Type B pancreatic cell (in vitro differentiated cells): ENCODE measurements at places on chromosomes 6 and 20.

- no peak overlapping the region for H3K4me3 ChIP-seq
- no peaks in the 10 kb centered on the region for H3K27me3 ChIP-seq
- H3K36me3 ChIP-seq, result peaks cover 20% of the 10 kb centered on the region
These were observed 37.6 kb downstream of the RSPH3 start for GRCh38 chr6:158962371-158962770.

- no peak overlapping the region for H3K27ac ChIP-seq
- no peak for DNase-seq
- H3K36me3 ChIP-seq, result no peaks in the 10 kb centered on the region
- no peak overlapping the region for H3K4me3 ChIP-seq
- H3K4me1 ChIP-seq, result peaks cover 12% of the 10 kb centered on the region
These were observed 49.9 kb upstream of the QKI start for GRCh38 chr6:163364641-163365040.

- DNase-seq, result no peak
- no peak overlapping the region for H3K4me3 ChIP-seq
- H3K4me1 ChIP-seq, result no peaks in the 10 kb centered on the region
These were observed 28.9 kb downstream of the SLC17A5 start for GRCh38 chr6:73624896-73625295.

DNA sequence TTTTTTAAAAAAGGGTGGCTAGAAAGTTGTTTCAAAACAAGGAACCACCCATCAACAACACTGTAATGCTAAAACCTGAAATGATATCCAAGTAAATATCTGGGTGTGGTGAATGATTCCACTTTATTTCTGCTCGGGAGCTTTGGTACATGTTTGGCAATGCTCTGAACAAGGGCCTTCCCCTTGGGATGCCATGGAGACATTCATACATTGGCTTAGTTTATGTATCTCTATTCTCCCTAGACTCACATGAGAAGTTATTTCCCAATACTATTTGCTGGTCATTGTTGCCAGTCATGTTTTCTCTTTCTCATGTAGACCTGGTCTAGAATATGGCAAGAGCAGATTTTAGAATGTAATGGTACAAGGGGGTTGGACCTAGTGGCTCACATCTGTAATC is 22.9 kb downstream of the ADTRP start:
- no peaks in the 10 kb centered on the region for H3K36me3 ChIP-seq
- H3K27ac ChIP-seq, result no peak overlapping the region

DNA sequence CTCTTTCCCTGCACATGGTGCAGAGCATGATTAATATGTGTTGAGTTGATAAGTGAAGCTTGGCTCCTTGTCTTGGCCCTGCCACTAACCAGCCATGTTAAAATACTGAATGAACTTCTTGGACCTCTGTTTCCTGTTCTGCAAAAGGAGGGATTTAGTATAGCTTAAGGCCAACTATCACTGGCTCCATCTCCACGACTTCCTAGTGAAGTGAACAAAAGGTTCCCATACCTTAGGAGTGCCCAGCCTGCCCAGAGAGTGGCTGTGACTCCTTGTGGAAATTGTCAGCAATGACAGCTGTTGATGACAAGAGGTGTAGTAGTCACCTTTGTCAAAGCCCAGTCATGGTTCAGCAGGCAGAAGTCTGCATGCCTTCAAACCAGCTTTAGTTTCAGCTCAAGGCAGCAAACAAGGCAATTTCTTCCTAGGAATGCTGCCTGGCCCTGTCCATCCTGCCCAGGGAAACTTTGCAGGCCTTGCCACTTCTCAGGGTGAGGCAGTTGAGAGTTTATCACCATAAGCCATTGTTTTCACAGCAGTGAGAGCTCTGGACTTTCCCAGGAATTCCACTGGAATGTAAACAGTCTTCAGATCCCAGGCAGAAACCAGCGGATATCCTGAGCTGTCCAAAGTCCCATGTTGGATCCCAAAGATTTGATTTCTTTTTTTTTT is 169.7 kb upstream of the TNFAIP3 start:
- no peak overlapping the region for H3K4me3 ChIP-seq
- H3K4me1 ChIP-seq, result peaks cover 16% of the 10 kb centered on the region
- no peaks in the 10 kb centered on the region for H3K36me3 ChIP-seq
- H3K27me3 ChIP-seq, result no peaks in the 10 kb centered on the region
- peak overlapping the region; percentile 75 for H3K27ac ChIP-seq
- no peak for DNase-seq

GRCh38 chr6:169752074-169752623 is 727 bp downstream of the ERMARD start:
- H3K36me3 ChIP-seq, result no peaks in the 10 kb centered on the region
- no peak for DNase-seq
- H3K4me1 ChIP-seq, result peaks cover 26% of the 10 kb centered on the region
- no peaks in the 10 kb centered on the region for H3K27me3 ChIP-seq

DNA sequence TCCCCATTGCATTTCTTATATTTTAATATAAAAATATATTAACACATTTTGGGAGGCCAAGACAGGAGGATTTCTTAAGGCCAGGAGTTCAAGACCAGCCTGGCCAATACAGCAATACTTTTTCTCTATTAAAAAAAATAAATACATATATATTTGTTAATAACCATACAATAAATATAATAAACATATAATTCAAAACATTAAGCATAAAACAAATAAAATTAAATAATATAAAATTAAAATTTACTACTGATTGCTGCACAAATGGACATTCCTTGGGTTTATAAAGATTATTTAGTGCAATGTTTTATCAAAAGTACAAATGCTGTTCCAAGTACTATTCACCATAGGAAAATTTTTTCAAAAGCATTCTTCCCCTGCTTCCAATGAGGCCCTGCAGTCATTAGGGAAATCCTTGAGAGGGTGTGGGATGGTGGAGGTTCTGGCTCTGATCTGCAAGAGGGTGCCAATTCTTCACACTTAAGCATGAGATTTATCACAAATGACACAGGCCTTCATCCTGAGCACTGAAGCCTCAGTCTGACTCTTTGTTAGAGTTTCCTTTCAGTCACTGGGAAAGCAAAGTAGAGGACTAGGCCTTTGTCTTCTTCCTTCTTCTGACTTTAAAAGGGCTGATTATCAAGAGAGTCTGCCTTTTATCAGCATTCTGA is 596.7 kb downstream of the EPM2A start:
- no peaks in the 10 kb centered on the region for H3K36me3 ChIP-seq
- DNase-seq, result no peak

GRCh38 chr20:48538856-48539255 is 288.9 kb downstream of the PREX1 start:
- peaks cover 11% of the 10 kb centered on the region for H3K27me3 ChIP-seq
- H3K4me3 ChIP-seq, result peak overlapping the region; percentile 20
- peaks cover 36% of the 10 kb centered on the region for H3K4me1 ChIP-seq
- no peaks in the 10 kb centered on the region for H3K36me3 ChIP-seq

GRCh38 chr6:162184465-162184864 is 543.1 kb downstream of the PRKN start:
- H3K4me1 ChIP-seq, result no peaks in the 10 kb centered on the region
- no peak overlapping the region for H3K27ac ChIP-seq
- no peaks in the 10 kb centered on the region for H3K36me3 ChIP-seq
- DNase-seq, result no peak

- no peak overlapping the region for H3K27ac ChIP-seq
- DNase-seq, result no peak
- peaks cover 22% of the 10 kb centered on the region for H3K36me3 ChIP-seq
- no peak overlapping the region for H3K4me3 ChIP-seq
- H3K4me1 ChIP-seq, result peaks cover 4% of the 10 kb centered on the region
These were observed 20.7 kb downstream of the GTPBP2 start for GRCh38 chr6:43608310-43608763.

DNA sequence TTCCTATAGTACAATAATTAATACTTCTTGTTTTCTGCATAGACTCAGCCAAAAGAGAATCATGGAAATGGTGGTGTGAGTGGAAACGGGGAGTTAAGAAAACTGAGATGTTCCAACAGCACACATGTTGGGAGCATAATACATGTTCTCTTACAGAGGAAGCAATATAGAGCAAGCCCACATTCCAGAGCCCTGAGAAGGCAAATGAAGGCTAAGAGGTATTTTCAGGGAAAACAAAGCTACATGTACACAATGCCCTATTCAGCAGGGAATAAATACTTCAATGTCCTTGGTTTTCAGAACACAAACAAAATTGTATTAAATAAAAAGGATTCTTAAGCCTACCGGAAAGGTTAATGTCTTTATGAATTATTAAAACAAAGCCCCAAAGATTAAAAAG is 35.1 kb upstream of the SMIM8 start:
- H3K27ac ChIP-seq, result no peak overlapping the region
- H3K27me3 ChIP-seq, result peaks cover 3% of the 10 kb centered on the region
- H3K4me1 ChIP-seq, result no peaks in the 10 kb centered on the region
- no peaks in the 10 kb centered on the region for H3K36me3 ChIP-seq
- H3K4me3 ChIP-seq, result no peak overlapping the region

DNA sequence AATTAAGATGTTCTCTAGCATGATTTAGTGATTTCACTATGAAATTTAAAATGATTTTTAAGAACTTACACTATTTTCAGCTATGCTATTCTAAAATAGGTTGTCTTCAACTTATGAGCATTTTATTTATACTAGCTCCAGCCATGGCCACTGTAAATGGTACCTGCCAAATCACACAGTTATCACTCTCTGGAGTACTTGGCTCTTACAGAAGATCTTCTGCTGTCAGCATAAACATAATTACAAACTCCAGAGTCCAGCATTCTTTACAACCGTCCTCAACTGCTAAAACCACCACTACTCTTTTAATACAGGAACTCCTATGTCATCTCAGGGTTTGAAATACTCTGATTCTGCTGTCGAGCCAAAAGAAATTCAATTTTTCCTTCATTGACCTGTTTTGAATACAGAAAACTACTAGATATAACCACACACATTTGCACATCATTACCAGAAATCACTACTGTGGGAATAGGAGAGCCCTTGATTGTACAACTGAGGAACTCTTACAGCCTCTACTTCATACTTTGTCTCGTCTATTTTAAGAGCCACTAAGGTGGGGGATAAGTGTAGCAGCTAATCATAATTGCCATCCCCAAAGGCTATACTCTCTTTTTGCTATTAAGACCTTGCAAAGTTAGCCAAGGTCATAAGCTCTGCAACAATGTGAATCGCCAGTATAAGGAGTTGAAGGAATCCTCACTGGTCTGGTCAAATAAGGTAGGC is 93.7 kb downstream of the PHIP start:
- peaks cover 44% of the 10 kb centered on the region for H3K36me3 ChIP-seq
- no peaks in the 10 kb centered on the region for H3K4me1 ChIP-seq
- no peak for DNase-seq
- no peak overlapping the region for H3K4me3 ChIP-seq

DNA sequence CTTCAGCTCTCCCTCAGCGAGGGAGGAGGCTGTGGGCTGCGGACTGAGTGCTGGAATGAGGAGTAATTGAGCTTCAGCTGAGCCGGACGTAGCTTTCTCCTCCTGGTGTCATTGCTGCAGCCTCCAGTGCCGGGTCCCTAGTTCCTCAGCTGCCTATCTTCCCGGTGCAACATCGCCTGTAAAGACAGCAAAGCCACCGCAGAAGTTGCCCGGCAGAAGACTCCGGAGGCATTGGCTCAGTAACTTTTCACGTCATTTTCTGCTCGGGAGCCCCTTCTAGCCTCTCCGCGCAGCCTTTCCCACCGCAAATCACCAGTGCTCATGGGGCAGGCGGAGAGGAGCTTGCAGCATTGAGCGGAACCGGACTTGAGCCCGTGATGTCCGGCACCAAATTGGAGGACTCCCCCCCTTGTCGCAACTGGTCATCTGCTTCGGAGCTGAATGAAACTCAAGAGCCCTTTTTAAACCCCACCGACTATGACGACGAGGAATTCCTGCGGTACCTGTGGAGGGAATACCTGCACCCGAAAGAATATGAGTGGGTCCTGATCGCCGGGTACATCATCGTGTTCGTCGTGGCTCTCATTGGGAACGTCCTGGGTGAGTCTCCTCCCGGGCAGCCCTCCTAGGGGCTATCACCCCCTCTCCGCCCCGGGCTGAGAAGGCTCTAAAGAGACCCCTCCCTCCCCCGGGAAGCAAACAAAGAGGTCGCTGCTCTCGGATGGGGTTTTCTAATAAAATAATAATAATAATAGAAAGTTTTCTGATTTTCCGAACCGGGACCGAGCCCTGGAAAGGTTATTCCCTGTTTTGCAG is at the start of gene HCRTR2:
TSS of gene HCRTR2 (plus strand) at position 305 of the 816 bp plus-strand sequence. CDS start at position 378, 73 bp downstream.
- no peaks in the 10 kb centered on the region for H3K36me3 ChIP-seq
- peaks cover 77% of the 10 kb centered on the region for H3K27me3 ChIP-seq
- DNase-seq, result no peak
- no peak within 1 kb of the TSS for H3K27ac ChIP-seq
- no peaks in the 10 kb centered on the region for H3K4me1 ChIP-seq
- H3K4me3 ChIP-seq, result peak within 1 kb of the TSS; percentile 78

DNA sequence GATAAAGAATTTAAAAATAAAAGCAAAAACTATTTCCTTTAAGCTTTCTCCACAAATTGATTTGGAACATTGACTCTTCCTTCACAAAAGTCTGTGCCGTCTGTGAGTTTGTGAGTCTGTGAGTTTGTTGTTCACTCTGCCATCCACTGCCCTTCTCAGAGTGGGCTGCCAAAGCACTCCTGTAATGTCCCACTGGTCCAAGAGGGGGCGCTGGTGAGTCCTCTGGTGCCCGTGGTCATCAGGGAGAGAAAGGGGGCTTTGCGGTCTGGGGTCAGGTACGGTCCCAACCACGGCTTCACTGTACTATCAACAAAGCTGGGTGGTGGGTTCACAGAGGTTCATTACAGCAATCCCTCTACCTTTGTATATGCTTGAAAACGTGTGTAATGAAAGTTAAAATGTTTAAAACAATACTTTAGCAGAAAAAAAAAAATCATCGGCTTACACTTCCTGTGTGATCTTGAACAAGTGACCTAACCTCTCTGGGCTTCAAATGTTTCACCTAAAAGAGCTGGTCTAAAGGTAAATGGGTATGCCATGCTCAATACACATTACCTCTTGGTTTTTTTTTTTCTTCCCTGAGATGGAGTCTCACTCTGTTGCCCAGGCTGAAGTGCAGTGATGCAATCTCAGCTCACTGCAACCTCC is 5.6 kb upstream of the ANKRD60 start:
- H3K27me3 ChIP-seq, result peaks cover 48% of the 10 kb centered on the region
- no peak overlapping the region for H3K4me3 ChIP-seq
- no peak overlapping the region for H3K27ac ChIP-seq
- H3K4me1 ChIP-seq, result peaks cover 17% of the 10 kb centered on the region

DNA sequence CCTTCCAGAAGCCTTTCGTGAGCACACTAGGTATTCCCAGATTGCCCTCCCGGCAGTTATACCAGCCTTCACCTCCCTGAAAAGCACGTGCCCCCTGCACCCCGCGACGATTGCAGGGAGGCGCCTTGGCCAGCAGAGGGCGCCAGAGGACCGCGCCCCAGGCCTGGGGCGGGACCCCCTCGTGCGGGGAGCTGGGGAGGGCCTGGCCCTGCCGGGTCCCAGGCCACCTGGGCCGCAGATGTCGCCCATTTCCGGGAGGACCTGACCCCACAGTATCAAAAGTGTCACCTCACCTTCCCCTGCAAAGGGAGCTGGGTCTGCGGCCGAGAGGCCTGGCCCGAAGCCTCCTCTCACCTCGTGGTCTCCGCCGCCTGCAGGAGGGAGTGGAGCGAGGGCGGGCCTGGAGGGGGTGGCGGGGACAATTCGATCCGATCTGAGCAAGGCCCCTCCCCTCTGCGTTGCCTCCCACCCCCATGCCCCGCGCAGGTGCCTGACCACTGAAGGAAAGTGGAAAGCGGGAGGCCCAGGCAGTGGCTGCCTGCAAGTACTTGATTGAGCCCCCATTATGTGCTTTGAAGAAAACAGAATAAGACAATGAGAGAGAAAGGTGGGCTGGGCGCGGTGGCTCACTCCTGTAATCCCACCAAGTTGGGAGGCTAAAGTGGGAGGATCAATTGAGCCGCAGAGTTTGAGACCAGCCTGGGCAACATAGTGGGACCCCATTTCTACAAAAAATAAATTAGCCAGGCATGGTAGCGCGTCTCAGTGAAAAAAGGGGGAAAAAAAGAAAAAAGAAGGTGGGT is 3.5 kb upstream of the SNAI1 start:
- H3K4me3 ChIP-seq, result peak overlapping the region; percentile 50
- peaks cover 3% of the 10 kb centered on the region for H3K36me3 ChIP-seq
- DNase-seq, result peak; percentile 83
- peaks cover 24% of the 10 kb centered on the region for H3K4me1 ChIP-seq
